Ascending aorta (tissue), 2 donors: ENCODE measurements at places on chromosomes 5 and 9.
A peak's percentile ranks its signal among the peaks of the same experiment; 100 is the strongest.

GRCh38 chr5:31172881-31173280 is 20.6 kb upstream of the CDH6 start:
- DNase-seq = no peak

GRCh38 chr9:101458963-101459631 is 23.5 kb upstream of the ALDOB start:
- no peak for DNase-seq

- no peak for DNase-seq
Measured at GRCh38 chr5:10994091-10994986, 233.3 kb upstream of the DAP start.

- DNase-seq = no peak
Measured at GRCh38 chr5:11602298-11602697, 301.9 kb downstream of the CTNND2 start.

- no peak for DNase-seq
Measured at GRCh38 chr9:134222018-134222573, 57.7 kb upstream of the RNU6ATAC start.

DNA sequence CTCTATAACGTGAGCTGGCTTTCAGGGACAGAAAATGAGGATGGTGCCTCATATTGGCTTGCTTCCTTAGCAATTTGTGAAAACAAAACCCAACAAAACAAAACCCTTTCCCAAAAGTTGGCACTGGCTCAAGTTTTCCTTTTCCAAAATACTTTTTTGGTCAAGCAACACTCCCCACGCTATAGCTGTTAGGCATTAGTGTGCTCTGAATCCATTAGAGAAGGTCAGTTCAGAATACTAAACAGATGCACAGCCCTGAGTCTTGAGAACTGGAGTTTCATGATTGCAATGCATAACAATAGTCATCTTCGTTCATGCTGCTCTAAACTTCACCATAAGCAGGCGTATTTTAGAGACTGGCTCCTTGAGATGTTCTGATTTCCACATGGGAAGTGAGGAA is 172.0 kb upstream of the KLF9 start:
- DNase-seq = peak; percentile 44

DNA sequence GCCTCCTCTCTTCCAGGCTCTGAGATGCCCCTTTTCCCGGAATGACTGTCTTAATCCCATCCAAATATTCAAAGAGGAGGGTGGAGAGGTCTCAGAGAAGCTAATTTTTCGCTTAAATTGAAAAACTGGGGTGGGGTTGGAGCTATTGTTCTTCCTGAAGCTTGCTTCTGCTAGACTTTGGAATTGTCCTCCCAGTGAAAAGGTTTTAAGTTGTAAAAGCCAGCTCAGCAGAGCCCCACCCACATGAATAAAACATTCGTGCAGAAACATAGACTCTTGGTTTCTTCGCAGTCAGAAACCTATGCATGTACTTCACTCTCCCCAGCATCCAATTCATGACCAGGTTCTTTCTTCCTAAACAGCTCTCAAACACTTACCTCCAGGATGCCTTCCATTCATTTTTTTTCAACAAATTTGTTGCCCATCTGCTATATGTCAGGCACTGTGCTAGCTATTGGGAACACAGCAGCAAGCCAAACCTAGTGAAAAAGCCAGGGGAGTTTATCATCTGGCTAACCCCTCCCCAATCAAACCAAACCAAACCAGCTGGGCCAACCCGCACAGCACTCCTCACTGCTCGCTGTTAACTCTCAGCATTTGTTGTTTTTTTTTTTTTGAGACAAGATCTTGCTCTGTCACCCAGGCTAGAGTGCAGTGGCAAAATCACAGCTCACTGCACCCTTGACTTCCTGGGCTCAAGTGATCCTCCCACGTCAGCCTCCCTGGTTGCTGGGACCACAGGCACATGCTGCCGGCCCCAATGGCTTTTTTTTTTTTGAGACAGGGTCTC is 37.9 kb upstream of the OCLN start:
- DNase-seq = no peak
